ENCODE measurements at places on chromosomes 6 and 20. TPM values are rescaled to one million over a fixed set of nuclear protein-coding genes. Genes with fewer than 3 reads are reported as not detected.

The CUL7 gene
- 77.9 TPM for total RNA-seq

The CRISP1 gene
- not detected for total RNA-seq

The HLA-DPA1 gene
- total RNA-seq: 1.7 TPM

The UST gene
- 18.2 TPM for total RNA-seq

The EYS gene
- total RNA-seq: 0.50 TPM
